ENCODE measurements at places on chromosomes 5 and 9. TPM values are rescaled to one million over a fixed set of nuclear protein-coding genes. Genes with fewer than 3 reads are reported as not detected.

Gene FAM120AOS
- polyA plus RNA-seq = 41.0 TPM

Gene GBGT1
- polyA plus RNA-seq = 19.6 TPM

Gene MYOT
- not detected for polyA plus RNA-seq

DNA sequence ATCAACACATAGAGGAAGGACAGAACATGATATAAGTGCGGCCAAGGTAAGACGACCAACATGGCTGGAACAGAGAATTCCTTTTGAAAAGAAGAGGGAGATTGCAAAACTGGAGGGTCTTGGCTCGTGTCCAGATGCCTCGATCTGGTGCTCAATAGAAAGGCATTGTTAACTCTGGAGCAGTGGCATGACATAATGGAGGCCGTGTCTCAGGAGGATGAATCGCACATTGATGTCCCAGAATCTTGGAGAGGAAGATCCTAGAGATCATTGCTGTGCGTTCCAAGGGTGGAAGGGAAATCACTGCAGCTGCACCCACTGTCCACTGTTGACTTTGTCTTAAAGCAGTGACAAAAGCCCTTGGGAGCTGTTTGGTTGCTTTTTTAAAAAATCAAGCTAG is 30.9 kb downstream of the GRAMD2B start:
- DNase-seq = no peak

GRCh38 chr5:169213479-169213878 is 87.5 kb downstream of the SLIT3 start:
- no peak for DNase-seq

- DNase-seq = no peak
Observed at GRCh38 chr5:145801195-145801594, 33.9 kb downstream of the PRELID2 start.

Gene ABCA2
- polyA plus RNA-seq = 61.1 TPM

DNA sequence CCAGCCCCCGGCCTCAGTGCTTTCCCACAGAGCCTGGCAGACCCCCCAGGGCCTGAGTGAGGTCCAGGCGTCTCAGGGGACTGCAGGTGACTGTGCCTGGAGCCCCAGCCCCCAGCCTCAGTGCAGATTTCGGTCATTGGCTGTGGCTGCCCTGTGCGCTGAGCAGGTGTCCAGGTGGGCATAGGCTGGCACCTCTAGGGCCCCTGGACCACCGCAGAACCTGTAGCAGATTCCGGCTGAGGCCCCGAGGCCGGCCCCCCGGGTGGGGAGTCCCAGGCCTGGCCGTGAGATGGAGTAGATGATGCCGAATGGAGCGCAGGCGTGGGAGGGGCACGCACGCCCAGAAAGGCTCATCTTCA is 12.1 kb downstream of the EXD3 start:
- no peak for DNase-seq

DNA sequence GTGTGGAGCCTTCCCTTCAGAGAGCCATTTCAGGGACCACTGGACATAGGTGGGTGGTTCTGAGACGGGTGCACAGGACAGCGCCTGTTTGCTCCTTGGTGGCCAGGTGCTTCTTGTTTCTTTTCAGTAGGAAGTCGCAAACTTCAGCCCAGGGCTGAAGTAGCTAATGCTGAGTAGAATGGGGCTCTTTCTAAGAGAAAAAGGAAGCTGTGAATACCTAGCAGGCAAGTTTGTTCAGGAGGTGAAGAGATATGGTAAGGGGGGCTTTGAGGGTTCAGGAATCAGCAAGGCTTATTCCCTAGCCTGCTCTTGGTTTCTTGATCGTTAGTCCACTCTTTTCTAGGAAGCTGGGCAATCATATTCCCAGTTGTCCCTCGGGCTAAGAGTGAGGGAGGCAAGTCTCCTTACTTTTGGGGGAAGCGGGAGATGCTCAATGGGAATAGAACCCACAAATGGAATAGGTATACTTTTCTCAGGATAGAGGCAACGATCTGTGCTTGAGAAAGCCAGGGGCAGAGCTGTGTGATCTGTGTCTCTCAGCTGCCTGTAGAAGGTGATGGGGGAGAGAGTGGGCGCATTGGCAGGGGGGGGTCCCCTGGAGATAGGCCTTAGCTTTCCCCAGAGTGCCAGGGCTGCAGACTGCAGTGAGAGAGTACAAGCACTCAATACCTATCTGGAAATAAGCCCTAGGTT is 1.9 kb upstream of the PURA start:
- DNase-seq = peak; percentile 54

DNA sequence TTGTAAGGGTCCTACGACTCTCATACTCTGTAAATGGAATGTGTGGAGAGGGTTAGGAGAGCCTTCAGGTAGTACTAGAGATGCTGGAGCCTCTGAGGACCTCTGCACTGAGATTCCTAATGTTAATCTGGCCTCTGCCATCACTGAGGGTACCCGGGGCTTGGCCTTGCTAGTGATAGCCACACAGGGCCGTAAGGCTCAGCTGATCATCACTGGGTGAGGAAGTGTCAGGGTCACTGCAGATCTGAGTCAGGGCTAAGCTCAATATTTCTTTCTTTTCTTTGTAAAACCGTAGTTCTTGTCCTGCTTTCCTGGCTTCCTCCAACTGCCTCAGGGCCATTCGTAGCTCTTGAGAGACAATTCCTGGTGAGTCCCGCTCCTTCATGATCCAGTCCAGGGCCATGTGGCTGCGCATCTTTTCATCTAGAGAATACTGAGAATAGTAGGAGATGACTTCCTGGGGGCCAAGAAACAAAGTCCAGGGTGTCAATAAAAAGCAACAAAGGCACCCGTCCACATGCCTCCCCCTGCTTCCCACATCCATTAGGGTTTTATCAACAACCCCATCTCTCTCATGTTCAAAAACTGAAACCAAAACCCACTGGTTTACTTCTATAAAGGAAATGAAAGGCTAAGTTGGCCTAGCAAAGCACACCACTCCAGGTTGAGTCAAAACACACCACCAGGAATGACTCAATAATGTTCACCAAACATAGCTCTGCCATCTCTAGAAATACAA is 47.7 kb downstream of the LIX1 start:
- DNase-seq = no peak

DNA sequence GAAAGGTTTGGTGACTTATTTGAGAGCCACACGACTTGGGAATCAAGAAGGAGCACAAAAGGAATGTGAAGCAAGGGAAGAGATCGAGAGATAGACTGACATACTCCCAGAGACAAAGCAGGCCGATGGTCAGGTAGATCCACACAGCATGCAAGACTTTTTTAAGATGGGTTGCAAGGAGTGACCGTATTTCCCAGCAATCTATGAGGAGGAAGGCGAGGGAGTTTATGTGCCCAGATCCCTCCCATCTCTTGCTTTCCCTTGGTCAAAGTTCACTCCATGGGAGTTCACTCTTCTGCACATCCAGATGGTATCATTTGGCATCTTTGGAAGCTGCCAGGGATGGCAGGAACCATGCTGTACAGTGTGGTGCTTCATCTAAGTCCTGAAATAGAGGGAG is 148.9 kb downstream of the RMI1 start:
- no peak for DNase-seq

Gene SLF1
- polyA plus RNA-seq = 5.3 TPM

DNA sequence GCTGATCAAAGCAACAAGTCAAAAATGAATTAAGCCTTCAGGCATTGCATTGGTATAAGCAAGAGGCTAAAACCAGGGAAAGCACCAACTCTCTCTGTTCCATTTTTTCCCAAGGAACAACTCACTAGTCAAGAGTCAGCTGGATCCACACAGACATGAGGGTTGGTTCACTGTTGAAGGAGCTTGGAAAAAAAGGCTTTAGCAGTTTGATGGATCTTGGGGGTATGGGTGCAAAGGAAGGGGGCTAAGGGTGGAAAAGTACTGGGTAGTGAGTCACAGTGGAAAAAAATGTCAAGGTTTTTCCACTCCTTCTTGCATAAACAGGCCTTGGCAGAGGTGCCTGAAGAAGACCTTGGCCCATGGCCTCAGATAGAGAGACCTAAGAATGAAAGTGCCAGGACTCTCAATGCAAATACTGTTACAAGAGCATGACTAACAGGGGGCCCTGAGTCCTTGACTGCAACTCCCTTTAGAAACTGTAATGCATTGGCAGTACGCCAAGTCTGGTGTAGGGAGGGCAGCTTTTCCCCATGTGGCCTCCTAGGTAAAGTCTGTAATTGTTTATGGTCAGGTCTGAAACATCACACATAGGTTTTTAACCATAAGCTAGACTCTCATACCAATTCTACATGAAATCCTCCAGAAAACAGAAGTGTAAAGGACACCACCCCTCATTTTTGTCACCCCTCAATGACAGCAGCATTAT is 23.7 kb downstream of the ACTL7A start:
- no peak for DNase-seq

DNA sequence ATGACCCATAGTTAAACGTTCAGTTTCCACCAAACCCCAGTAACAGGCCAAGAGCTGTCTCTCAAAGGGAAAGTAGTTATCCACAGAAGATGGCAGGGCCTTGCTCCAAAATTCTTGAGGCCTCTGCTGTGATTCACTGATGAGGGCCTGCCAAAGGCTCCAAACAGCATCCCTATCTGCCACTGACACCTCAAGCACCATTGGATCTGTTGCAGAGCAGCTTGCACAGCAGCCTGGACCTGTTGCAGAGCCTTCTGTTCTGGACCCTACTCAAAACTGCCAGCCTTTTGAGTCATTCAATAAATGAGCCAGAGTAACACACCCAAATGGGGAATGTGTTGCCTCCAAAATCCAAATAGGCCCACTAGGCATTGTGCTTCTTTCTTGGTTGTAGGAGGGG is 741.5 kb upstream of the RGMB start:
- no peak for DNase-seq

GRCh38 chr9:13358128-13358527 is 78.6 kb upstream of the MPDZ start:
- no peak for DNase-seq

- DNase-seq = no peak
Observed at GRCh38 chr5:95508550-95508949, 46.2 kb downstream of the SKIC3 start.

- no peak for DNase-seq
Observed at GRCh38 chr5:68169903-68170302, 45.7 kb upstream of the PIK3R1 start.

Gene SLC23A1
- 9.6 TPM for polyA plus RNA-seq

Gene CCIN
- 0.50 TPM for polyA plus RNA-seq

Gene FOXI1
- not detected for polyA plus RNA-seq

DNA sequence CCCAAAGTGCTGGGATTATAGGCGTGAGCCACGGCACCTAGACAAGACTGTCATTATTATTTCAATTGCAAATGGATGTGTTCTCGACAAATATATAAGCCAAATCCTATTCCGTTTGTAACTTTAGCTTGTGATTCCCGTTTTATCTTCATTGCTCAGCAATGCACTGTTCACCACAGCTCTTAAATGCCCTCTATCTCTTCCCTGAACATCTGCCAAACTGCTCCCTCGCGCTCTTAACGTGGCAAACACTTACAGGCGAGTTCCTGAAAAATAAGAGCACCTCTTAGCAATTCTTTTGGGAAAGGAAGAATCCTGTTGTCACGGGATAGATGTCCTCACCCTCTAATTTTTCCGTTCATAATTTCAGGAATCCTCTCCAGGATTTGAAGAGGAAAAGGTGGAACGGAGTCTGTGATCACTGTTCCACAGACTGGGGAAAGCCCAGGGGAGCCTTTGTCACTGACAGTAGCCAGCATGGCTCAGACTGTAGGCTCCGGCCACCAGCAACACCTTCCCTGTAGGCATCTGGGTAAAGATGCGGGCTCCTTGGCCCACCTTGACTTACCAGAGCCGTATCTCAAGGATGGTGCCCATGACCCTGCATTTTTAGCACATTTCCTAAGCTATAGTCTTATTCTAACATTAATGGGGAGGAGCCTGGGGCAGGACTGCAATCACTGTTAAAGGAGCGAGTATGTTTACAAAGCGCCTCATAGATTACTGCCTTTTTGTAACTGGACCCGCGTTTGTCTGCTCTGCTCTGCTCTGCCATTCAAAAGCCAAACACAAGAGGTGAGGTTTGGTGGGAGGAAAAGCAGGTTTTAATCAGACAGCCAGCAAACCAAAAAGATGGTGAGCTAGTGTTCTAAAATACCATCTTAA is 20.2 kb upstream of the GNPDA1 start:
- DNase-seq = no peak

- no peak for DNase-seq
Observed at GRCh38 chr9:113511047-113511521, 47.6 kb downstream of the RGS3 start.

DNA sequence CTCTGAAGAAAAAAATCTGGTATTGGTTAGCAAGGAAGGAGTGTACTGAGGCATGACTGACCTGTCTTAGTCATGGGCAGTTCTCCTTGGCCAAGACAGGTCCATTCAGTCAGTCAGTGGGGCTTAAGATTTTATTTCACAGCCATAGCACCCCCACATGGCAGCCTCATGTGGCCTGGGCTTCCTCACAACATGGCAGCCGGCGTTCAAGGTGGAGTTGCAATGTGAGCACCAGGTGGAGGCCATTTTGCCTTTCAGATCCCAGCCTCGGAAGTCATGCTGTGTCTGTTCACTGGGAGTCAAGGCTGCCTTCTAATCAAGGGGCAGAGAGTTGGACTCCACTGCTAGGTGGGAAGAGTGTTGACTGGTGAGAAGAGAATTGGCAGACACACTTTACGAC is 10.3 kb upstream of the CARD19 start:
- no peak for DNase-seq
